ENCODE measurements at places on chromosomes 12 and 14.
A peak's percentile ranks its signal among the peaks of the same experiment; 100 is the strongest.

GRCh38 chr12:100484183-100484886 is 10.7 kb downstream of the NR1H4 start:
- no peak for DNase-seq

DNA sequence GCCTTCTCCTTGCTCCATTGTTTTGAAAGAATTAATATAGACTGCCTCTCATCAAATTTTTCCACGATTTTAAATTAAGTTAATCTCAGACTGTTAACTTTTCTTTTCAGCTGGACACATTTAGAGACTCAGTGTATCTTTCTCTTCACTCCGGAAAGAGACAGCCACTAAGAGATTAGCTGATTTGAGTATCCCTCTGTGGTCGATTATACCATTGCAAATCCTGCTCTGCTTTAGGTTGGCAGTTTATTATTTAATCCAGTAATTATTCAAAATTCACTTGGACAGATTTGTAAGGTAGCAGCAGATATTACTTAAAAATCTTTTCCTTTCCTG is 588 bp upstream of the TWF1 start:
- no peak for DNase-seq

DNA sequence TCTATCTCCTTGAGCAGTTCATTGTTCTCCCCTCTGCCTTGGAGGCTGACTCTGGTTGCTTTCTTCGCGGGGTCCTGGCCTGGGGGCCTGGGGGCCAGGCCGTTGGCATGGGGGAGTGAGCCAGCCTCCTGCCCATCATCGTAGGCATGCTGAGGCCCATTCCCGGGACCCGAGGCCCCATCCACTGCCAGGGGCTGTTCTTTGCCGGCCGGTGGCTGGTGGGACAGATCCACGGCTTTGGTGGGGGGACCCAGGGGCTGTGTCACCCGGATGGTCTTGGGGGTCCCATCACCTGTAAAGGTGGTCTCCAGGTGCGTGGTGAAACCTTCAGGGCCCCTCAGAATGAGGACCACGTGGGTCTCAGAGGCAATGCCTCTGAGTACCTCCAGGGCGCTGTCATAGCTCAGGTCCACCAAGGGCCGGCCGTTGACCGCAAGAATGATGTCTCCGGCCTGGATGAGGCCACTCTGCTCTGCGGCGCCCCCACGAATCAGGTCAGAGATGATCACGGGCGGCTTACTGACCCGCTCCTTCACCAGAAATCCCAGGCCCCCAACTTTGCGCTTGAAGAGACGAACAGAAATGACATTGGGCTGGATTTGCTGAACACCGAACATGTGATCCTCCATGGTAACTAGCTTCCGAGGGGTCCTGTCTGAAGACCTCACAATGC is 30.8 kb downstream of the NOS1 start:
- DNase-seq, result no peak

- no peak for DNase-seq
Measured at GRCh38 chr12:45231515-45232145, 15.7 kb downstream of the ANO6 start.

DNA sequence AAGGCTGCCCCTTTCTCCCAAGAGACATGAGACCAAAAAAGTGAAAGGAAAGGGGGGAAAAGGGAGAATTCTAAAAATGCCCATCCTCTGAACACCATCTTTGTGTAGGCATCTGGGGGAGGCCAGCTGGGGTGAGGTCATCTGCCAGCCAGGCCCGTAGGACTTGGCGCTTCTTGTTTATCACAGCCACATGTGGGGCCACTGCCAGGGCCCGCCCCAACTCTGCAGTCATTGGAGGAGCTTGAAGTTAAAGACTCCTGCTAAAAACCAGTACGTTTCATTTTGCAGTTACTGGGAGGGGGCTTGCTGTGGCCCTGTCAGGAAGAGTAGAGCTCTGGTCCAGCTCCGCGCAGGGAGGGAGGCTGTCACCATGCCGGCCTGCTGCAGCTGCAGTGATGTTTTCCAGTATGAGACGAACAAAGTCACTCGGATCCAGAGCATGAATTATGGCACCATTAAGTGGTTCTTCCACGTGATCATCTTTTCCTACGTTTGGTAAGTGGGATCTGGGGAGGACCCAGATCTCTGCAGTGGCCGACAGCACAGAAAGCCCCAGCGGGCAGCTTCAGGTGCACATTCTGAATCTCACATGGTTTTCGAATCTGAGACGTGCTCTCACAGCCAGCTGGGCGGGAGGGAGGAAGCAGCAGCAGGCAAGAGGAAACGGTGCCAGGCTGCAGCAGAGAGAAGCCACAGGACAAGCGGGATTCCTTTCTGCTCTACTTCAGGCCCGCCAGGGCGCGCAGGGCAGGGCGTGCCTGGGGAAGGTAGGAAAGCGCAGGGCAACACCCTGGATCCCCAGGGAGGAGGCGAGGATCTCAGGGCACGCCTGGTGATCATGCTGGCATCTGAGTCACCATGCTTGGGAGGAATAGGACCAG is at the start of gene P2RX7:
Gene P2RX7, plus strand, starts transcription at position 276 of the 881 bp plus-strand sequence. Its CDS starts 95 bp downstream, at position 371.
- peak; percentile 66 for DNase-seq

GRCh38 chr12:117159674-117160073 is 30.6 kb downstream of the FBXO21 start:
- no peak for DNase-seq

Data from brain (organoid and tissue), 16 donors.